Activated CD4-positive, alpha-beta memory T cell treated with anti-CD3 and anti-CD28 coated beads for 36 hours (primary cell): ENCODE measurements at places on chromosomes 2 and 18.

DNA sequence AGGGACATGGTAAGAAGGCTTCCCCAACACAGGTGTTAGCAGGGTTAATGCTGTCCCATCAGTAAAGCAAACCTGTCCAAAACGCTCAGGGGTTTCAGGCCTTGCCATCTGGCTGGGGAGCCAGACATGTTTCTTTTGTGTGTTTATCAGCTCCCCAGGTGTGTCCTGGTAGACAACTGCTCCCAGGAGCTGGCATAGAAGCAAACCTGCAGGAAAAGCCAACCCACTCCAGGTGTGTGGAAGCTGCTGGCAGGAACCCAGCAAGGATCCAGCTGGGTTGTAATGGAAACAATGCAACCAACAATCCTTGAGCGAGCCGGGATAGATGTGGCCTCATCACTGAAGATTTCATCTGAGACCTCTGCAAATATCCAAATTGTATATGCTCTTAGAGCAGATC lies 123.1 kb downstream of the RAB3GAP1 start:
- no peak for DNase-seq

DNA sequence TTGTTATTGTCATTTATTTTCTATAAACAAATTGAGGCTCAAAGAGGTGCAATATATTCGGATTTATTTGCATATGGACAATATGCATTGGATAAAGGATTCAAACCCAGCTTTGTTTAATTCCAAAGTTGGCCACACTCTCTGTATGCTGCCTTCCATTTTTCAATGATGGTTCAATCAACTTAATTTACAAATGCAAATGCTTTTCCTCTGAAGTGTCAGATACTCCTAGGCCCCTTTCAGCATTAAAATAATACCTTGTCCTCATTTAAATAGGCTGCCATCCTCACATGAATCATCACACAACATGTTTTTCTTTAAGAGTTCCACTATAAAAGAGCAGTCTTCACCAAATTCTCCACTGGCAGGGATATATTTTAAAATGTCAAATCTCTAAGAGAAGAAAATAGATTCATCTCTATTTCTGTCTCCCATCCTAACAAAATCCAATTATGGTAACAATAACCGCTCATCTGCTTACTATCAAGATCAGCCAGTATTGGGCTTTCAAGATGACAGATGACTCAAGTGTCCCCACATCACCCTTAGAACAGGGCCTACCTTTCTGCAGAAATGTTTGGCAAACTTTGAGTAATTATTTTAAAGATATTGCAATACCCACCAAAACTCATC lies 114.8 kb downstream of the SCG2 start:
- DNase-seq = no peak

- DNase-seq = no peak
Measured at GRCh38 chr2:84288293-84288692, 170.8 kb downstream of the SUCLG1 start.

- no peak for DNase-seq
Measured at GRCh38 chr2:230124235-230124634, 55.5 kb upstream of the SLC16A14 start.

DNA sequence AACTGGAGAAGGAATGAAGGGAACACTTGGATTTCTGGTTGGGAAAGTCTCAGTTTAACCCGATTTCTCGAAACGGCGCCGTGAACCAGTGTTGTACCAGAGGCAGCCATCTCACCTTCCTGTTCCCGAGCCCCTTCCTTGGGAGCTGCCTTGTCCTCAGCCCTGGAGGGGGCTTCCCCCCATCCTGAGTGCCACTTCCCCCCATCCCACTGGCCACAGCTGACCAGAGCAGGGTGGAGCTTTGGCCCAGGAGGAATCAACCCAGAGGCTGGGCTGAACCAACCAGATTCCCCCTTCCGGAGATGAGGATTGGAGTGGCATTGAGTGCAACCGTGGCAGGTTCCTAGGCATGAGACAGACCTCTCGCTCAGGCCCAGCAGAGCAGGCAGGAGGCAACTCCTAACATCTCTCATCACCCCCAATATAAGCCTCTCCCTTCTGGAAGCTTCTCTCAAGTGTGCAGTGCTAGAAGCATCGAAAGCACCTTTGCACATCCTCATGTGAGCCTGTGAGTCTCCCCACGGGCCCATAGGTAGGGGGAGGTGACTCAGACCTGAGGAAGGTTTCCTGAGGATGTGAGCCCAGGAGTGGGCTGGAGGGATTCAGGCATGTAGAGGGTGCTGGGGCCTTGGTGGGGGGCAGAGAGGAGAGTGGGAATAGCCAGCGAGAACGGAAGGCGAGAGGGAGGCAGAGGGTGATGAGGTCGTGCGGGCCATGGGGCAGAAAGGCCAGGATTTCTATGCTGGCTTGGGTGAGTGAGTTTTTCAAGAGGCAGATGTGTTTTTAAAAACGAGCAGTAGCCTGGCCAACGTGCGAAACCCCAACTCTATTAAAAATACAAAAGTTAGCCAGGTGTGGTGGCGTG lies 11.9 kb downstream of the NGEF start:
- DNase-seq = no peak

- DNase-seq = no peak
Measured at GRCh38 chr18:79795446-79795845, 2.3 kb upstream of the KCNG2 start.
